ENCODE measurements at places on chromosomes 11 and 22.

GRCh38 chr11:117997823-117998579 is 11.8 kb downstream of the IL10RA start:
- no peak for DNase-seq

DNA sequence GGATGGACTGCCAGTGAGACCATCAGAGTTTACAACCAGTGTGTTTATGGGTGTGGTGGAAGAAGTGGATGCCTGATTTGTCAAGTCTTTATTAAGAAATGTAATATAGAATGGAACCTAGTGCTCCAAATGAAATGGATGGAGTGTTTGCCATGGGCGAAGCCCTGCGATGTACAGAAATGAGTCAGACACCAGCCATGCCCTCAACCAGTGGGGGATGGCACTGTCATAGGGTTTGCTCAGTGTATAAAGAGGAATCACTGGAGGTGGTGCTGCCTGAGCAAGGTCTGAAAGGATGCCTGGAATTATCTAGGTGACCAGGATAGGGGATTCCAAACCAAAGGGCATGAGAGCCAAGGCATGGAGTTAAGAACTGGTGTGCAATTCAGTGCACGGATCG is 120.9 kb upstream of the MTNR1B start:
- no peak for DNase-seq

GRCh38 chr22:23067691-23068090 is 2.6 kb upstream of the GNAZ start:
- no peak for DNase-seq

GRCh38 chr11:2796508-2797113 is 89.0 kb downstream of the CDKN1C start:
- peak; percentile 28 for DNase-seq

GRCh38 chr11:118768690-118769089 is 22.3 kb downstream of the DDX6 start:
- DNase-seq = no peak

DNA sequence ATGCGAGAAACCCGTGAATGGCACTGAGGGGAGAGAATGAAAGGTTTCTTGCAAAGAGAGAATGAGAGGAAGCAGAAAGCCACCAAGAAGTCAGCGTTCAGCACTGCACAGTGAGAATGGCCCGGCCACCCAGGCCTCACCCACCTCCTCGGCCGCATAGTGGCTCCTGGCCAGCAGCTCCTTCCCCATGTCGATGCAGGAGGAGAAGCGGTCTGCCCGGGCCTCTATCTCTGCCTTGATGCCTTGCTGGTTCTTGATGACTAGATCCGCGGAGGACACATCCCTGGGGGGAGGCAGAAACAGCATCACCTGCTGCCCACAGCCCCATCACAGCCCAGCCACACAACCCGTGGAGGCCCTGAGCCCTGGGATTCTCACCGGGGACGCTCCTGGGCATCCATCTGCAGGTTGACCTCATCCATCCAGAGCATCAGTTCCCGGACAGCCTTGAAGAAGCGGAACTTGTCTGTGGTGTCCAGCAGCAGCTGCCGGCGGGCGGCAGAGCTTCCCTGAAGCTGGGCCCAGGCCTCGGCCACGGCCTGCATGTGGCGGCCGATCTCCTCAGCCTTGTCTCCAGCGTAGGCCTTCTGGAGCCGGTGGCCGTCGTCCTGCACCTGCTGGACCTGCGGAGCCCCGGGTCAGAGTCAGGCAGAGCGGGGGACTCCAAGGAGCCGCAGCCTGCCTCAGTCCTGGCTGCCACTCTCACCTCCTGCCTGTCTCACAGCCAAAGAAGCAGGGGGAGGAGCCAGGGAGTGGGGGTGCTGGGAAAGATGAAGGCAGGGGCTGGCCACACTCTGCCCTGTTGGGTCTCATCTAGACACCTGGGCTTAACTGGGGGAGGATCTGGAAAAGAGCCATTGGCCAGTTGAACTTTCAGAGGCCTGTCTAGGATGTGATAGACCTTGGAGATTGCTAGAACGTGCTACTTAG is 12.2 kb upstream of the RBM4B start:
- peak; percentile 65 for DNase-seq

GRCh38 chr11:111932611-111932950 is 4.6 kb upstream of the DIXDC1 start:
- DNase-seq = no peak

GRCh38 chr11:133827556-133827955 is 17.8 kb downstream of the SPATA19 start:
- DNase-seq = no peak

- DNase-seq = no peak
These were observed 19.1 kb downstream of the TNRC6B start for GRCh38 chr22:40196628-40197360.

GRCh38 chr11:63007920-63008319 is 7.7 kb downstream of the SLC22A8 start:
- DNase-seq = no peak

DNA sequence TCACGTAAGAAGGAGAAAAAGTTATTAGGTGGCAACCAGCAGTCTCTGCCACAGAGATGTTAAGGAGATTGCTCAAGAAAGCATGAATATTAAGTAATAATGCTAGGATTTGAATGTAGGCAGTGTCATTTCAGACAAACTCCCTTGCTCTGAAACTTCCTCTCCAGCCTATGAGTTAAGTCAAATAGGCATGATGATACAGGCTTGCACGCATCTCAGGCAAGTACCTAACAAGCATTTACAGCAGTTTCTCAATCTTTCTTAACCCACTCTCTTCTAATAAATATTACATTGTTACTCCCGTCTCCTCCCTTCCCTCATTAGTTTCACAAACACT is 72.7 kb downstream of the RAB38 start:
- DNase-seq = no peak

DNA sequence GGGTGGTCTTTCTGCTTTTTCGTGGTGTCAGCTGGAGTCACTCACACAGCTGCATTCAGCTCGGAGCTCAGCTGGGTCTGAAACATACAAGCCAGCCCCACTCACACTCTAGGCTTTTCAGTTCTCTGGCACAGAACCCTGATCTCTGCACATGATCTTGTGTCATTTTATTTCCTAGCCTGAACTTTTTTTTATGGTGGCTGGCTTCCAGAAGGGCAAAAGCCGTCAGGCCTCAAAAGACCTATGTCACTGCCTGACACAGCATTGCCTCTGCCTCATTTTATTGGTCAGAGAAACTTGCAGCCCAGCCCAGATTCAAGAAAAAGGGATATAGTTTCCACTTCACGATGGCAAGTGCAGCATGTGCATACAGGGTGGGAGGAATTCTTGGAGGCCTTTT is 117.8 kb downstream of the NTM start:
- DNase-seq = no peak

- DNase-seq = peak; percentile 93
These were observed at the start of gene PPFIBP2 for GRCh38 chr11:7513234-7514098. PPFIBP2 (plus strand) TSS chr11:7513999; CDS start chr11:7549476, 35,477 bp downstream.

DNA sequence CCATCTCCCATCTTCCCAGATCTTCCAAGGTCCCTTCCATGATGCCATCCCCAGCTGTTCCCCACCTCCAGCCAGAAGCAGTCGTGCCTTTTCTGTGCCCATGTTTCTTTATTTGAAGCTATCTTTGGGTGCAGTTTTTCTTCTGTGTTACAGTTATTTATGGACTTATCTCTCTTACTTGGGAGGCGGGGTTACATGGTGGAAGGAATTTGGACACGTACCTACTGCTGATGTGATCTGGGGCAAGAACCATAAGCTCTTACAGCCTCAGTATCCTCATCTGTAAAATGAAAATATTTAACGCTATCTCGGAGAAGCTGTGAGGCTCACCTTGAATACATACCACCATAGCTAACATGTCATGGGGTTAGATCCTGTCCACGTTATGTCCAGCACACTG is 98.9 kb downstream of the ZBTB16 start:
- DNase-seq = no peak

- no peak for DNase-seq
These were observed 238.0 kb downstream of the METTL15 start for GRCh38 chr11:28346209-28346608.

DNA sequence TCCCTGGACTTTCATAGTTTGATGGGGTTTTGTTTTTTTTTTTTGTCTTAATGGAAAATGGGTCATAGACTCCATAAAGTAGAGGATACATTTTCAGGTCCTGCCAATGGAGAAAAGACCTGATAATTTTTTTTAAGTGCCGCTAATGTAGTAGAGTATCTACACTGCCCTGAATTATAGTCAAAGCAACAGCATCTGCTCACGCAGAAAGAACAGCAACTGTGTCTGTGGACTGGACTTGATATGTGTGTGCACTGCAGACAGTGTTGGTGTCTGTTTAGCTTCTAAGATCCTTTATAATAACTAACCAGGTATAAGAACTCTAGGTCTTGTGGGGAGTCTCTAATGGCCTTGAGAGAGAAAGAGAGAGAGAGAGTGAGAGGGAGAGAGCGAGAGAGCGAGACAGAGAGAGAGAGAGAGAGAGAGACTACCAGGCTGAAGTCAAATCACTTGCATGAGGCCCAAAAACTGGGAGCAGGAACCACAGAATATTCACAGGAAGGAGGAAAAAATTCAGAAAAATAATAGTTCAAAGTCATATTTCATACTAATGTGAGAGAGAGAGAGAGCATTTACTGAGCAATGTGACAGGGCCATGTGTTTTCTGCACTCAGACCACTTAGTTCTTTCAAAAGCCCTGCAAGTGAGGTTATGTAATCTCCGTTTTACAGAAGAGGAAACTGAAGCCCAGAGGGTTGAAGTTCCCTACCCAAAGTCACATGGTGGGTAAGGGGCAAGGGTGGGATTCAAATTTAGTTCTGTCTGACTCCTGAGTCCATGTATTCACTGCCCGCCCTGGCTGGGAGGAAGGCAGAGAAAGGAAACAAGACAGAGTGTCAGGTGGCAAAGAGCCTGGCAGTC is 8.6 kb upstream of the MIAT start:
- DNase-seq = no peak

- no peak for DNase-seq
These were observed 17.1 kb upstream of the TMPRSS13 start for GRCh38 chr11:117946156-117946841.

- DNase-seq = no peak
These were observed 29.2 kb downstream of the RASSF10 start for GRCh38 chr11:13038366-13038765.

- DNase-seq = no peak
These were observed 119.2 kb downstream of the RASSF10 start for GRCh38 chr11:13128354-13128753.

- no peak for DNase-seq
These were observed 26.3 kb downstream of the STK33 start for GRCh38 chr11:8567602-8568198.

All from Right ventricle myocardium inferior (tissue), 1 donor.